PC-9 (cell line): ENCODE measurements at places on chromosomes 1 and 21.
A peak's percentile ranks its signal among the peaks of the same experiment; 100 is the strongest.

- no peak overlapping the region for H3K27ac ChIP-seq
- no peak overlapping the region for H3K4me3 ChIP-seq
- H3K4me1 ChIP-seq: peaks cover 12% of the 10 kb centered on the region
- peaks cover 24% of the 10 kb centered on the region for H3K27me3 ChIP-seq
- H3K36me3 ChIP-seq: no peaks in the 10 kb centered on the region
- no peak for DNase-seq
Observed at GRCh38 chr1:160405331-160405877, 5.0 kb downstream of the VANGL2 start.

- 0 out of 2 replicates have a peak, but pooled peaks cover 5% of the 10 kb centered on the region for H3K36me3 ChIP-seq
- no peak for DNase-seq
- no peak overlapping the region for H3K27ac ChIP-seq
- peaks cover 11% of the 10 kb centered on the region; the same call in 1 of the 2 replicates for H3K4me1 ChIP-seq
Observed at GRCh38 chr1:201153474-201154388, 543 bp downstream of the TMEM9 start.

- no peak overlapping the region for H3K27ac ChIP-seq
- H3K27me3 ChIP-seq: no peaks in the 10 kb centered on the region
- DNase-seq: peak; percentile 65
- no peaks in the 10 kb centered on the region; the same call in 1 of the 2 replicates for H3K4me1 ChIP-seq
Observed at GRCh38 chr1:55064861-55065263, 25.5 kb downstream of the PCSK9 start.

- H3K27me3 ChIP-seq: no peaks in the 10 kb centered on the region
- no peaks in the 10 kb centered on the region for H3K36me3 ChIP-seq
- H3K4me3 ChIP-seq: no peak overlapping the region
- H3K27ac ChIP-seq: no peak overlapping the region
- no peak for DNase-seq
- H3K4me1 ChIP-seq: 0 out of 2 replicates have a peak, but pooled peaks cover 4% of the 10 kb centered on the region
Observed at GRCh38 chr1:200323856-200324400, 85.9 kb downstream of the ZNF281 start.

DNA sequence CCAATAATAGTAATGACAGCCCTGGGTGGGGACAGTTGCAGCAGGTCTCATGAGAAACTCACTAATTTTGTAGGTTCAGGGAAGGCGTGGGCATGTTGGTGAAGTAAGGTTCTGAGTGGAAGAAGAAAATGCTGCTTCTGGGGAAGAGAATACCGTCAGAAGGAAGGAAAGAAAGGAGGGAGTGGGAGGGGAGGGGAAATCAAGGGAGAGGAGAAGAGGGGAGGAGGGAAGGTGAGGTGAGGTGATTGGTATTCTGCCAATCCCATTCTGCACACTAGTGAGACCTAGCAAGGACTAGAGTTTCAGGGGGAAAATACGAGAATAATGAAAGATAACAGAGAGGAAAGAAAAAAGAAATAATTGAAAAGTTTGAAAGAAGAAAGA lies 32.4 kb upstream of the MGST3 start:
- H3K4me3 ChIP-seq: peak overlapping the region; percentile 60
- H3K36me3 ChIP-seq: no peaks in the 10 kb centered on the region
- H3K4me1 ChIP-seq: peaks cover 9% of the 10 kb centered on the region
- H3K27me3 ChIP-seq: no peaks in the 10 kb centered on the region

GRCh38 chr1:103208844-103209243 lies 100.5 kb upstream of the COL11A1 start:
- no peaks in the 10 kb centered on the region for H3K27me3 ChIP-seq
- H3K4me3 ChIP-seq: no peak overlapping the region
- no peaks in the 10 kb centered on the region for H3K4me1 ChIP-seq
- DNase-seq: no peak
- H3K27ac ChIP-seq: no peak overlapping the region

GRCh38 chr1:181153634-181153961 lies 65.1 kb downstream of the IER5 start:
- H3K36me3 ChIP-seq: no peaks in the 10 kb centered on the region
- no peak overlapping the region for H3K4me3 ChIP-seq
- H3K4me1 ChIP-seq: 0 out of 2 replicates have a peak, but pooled peaks cover 5% of the 10 kb centered on the region
- H3K27me3 ChIP-seq: no peaks in the 10 kb centered on the region

DNA sequence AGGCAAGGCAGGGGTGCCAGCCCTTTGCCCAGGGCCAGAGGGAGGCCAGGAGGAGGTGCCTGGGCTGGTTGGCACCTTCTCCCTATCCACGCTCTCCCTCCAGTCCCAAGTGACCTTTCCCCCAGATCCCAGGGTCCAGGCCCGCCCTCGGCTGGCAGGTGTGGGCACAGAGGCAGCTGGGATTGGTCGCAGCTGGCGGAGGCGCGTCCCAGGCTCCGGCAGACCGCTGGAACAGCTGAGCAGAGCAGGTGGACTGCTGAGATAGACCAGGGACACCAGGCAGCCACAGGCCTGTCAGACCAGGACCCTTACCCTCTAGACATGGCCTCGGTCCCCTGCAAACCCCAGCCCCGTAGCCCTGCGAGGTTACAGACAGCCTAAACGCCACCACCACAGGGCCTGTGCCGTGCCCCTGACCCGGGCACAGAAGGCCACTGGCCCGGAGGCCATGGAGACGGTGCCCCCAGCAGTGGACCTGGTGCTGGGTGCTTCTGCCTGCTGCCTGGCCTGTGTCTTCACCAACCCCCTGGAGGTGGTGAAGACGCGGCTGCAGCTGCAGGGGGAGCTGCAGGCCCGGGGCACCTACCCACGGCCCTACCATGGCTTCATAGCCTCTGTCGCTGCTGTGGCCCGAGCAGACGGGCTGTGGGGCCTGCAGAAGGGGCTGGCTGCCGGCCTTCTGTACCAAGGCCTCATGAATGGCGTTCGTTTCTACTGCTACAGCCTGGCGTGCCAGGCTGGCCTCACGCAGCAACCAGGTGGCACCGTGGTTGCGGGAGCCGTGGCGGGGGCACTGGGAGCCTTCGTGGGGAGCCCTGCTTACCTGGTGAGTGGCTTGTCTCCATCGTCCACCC lies at the start of gene SLC25A34:
TSS of gene SLC25A34 (plus strand) at position 221 of the 854 bp plus-strand sequence. CDS start at position 449, 228 bp downstream.
- no peaks in the 10 kb centered on the region for H3K4me1 ChIP-seq
- no peak within 1 kb of the TSS for H3K27ac ChIP-seq
- no peak within 1 kb of the TSS for H3K4me3 ChIP-seq
- H3K36me3 ChIP-seq: no peaks in the 10 kb centered on the region
- H3K27me3 ChIP-seq: no peaks in the 10 kb centered on the region
- DNase-seq: no peak

GRCh38 chr1:59543211-59543668 lies 246.3 kb downstream of the FGGY start:
- no peaks in the 10 kb centered on the region for H3K36me3 ChIP-seq
- H3K27me3 ChIP-seq: no peaks in the 10 kb centered on the region
- H3K4me1 ChIP-seq: no peaks in the 10 kb centered on the region
- no peak overlapping the region for H3K27ac ChIP-seq

DNA sequence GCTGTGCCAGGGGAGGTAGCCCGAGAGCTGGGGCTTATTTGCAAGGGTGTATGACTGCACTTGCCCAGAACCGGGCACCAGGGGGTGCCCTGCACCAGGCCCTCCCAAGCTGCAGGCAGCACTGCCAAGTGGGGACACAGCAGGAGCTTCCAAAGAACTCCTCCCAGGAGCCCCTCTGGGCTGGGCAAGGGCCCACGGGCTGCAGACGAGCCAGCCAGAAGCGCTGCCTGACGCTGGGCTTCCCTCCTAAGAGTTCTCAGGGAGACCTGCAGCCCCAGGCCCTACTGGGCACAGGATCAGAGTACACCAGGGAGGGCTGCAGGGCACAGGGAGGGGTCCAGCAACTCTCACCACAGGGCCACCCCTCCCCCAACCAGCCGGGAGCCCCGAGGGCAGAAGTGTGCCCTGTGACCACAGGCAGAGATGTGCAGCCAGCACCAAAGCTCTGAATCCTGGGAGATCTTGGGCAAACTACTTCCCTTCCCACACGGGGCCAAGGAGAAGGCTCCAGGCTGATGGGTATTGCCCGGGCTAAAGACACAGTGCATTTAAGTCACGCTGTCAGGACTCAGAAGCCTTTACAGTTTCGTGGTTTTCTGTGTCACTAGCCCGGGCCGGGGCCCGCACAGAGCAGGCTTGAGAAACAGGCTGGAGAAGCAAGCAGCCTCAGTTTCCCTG lies 63.4 kb downstream of the KCNAB2 start:
- DNase-seq: peak; percentile 34
- H3K36me3 ChIP-seq: no peaks in the 10 kb centered on the region
- H3K4me1 ChIP-seq: no peaks in the 10 kb centered on the region
- H3K27me3 ChIP-seq: 0 out of 2 replicates have a peak, but pooled peaks cover 6% of the 10 kb centered on the region
- H3K27ac ChIP-seq: no peak overlapping the region
- no peak overlapping the region for H3K4me3 ChIP-seq

DNA sequence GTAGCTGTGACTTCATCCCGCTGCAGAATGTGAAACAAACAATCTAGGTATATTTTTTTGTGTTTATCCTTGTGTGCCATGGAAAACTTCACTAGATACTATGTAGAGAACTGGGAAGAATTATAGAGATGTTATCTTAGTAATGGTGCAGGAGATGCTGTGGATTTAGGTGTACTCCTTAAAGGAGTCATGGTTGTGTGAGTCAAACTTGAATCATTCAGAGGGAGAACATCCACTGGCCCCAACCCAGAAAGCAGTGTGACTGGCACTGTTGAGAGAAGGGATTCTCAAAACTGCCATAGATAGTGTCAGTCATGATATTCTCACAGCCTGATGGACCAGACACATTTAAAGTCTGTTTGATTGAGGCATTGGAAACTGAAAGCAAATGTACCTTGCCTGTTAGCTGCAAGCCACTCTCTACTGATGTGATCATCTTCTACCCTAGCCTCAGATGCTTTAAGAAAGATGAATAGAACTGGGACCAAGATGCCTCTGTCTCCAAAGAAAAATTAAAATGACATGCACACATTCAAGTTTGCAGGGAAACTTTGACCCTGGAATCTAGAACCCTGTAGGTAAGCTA lies 754.6 kb downstream of the MRPL39 start:
- H3K36me3 ChIP-seq: no peaks in the 10 kb centered on the region
- H3K4me1 ChIP-seq: no peaks in the 10 kb centered on the region
- no peak overlapping the region for H3K4me3 ChIP-seq

- H3K36me3 ChIP-seq: no peaks in the 10 kb centered on the region
- no peak for DNase-seq
- H3K4me1 ChIP-seq: no peaks in the 10 kb centered on the region
- H3K4me3 ChIP-seq: no peak overlapping the region
Observed at GRCh38 chr1:165344736-165345135, 11.8 kb downstream of the LMX1A start.

GRCh38 chr1:211501711-211502400 lies 9.9 kb upstream of the RD3 start:
- H3K27ac ChIP-seq: no peak overlapping the region
- H3K36me3 ChIP-seq: no peaks in the 10 kb centered on the region
- H3K27me3 ChIP-seq: no peaks in the 10 kb centered on the region
- DNase-seq: no peak
- H3K4me3 ChIP-seq: no peak overlapping the region

- peak overlapping the region; percentile 16; the same call in 1 of the 2 replicates for H3K4me3 ChIP-seq
- no peaks in the 10 kb centered on the region for H3K4me1 ChIP-seq
- peak; percentile 84 for DNase-seq
Observed at GRCh38 chr1:44786138-44786840, 1.7 kb downstream of the BEST4 start.

DNA sequence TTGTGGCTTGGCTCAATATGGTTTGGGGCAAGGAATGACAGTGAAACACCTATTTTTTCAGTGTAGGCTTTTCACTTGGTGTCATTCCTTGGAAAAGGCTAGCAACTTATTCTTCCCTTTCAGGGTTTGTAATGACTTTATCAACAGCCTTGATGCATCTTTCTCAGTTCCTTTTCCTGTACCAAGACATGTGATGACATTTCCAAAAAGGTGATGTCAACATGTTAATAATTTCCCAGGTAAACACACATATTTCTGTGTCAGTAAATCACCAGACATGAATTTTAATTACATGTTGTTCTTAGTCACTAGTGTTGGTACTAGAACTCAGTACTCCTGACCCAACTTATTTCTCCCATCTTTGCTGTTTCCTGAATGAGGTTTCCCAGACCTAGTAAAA lies 37.8 kb upstream of the RRP15 start:
- no peaks in the 10 kb centered on the region for H3K36me3 ChIP-seq
- no peak overlapping the region for H3K4me3 ChIP-seq
- no peaks in the 10 kb centered on the region for H3K27me3 ChIP-seq
- H3K27ac ChIP-seq: no peak overlapping the region
- H3K4me1 ChIP-seq: no peaks in the 10 kb centered on the region

DNA sequence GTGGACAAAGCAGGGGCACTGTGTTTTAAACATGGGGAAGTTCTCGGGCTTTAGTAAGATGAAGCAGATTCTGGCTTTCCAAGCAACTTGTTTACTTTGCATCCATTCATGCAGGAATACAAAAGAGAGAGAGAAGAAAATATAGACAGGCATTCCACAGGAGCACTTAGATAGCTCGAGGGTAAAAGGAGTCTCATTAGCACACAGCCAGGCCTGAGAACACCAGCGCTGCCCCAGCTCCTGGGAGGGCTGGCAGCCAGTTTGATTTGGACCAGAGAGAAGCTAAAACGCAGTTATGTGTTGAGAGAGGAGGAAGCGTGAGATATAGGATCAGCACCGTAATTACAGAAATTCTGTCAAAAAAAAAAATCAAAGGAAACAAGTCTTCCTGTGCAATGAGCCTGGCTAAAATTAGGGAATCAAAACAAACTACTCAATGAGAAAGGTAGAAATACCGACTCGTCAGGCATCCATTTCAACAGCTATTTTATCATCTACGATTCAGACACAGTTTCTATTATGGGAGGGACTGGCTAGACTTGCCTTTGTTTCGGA lies 68.2 kb downstream of the CLSTN1 start:
- no peaks in the 10 kb centered on the region for H3K27me3 ChIP-seq
- no peak overlapping the region for H3K27ac ChIP-seq
- no peaks in the 10 kb centered on the region for H3K36me3 ChIP-seq

DNA sequence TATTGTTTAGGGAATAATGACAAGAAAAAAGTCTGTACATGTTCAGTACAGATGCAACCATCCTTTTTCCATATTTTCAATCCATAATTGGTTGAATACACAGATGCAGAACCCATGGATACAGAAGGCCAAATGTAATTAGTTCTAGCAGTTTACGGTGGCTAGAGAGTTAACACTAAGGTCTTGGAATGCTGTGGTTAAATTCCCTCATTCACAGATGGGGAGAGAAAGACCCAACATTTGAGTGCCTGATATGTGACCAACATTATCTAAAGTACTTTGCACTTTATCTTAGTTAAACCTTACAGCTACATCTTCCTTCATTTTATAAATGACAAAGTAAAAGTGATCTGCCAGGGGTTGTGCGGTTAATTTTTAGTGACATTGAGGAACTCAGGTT lies 5.3 kb downstream of the SCMH1 start:
- no peak overlapping the region for H3K27ac ChIP-seq
- H3K4me1 ChIP-seq: peaks cover 41% of the 10 kb centered on the region
- H3K27me3 ChIP-seq: no peaks in the 10 kb centered on the region
- H3K4me3 ChIP-seq: no peak overlapping the region
- DNase-seq: no peak
